ENCODE measurements at places on chromosomes 1 and 21.

GRCh38 chr1:96338622-96339021 is 383.0 kb upstream of the PTBP2 start:
- no peak for DNase-seq

DNA sequence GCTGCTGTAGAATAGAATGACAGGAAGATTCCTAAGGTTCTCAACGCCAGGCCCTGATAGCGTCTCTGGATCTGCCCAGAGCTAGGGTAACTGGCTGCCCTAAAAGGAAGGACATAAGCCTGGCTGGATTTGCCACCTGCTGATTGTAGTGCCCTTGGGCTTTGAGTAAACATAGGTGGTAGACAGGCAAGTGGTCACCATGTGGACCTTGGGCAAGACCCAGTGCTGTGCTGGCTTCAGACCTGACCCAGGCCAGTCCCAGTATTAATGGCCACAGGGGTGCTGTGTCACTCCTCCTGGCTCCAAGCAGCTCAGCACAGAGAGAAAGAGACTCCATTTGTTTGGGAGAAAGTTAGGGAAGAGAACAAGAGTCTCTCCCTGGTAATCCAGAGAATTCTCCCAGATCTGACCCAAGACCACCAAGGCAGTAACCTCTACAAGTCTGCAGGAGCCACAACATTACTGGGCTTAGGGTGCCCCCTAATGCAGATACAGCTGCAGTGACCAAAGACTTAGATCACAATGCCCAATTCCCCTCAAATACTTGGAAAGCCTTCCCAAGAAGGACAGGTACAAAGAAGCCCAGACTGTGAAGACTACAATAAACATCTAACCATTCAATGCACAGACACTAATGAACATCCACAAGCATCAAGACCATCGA is 44.5 kb downstream of the PHTF1 start:
- DNase-seq: no peak

- DNase-seq: no peak
Measured at GRCh38 chr21:26732432-26733221, 112.6 kb downstream of the ADAMTS1 start.

DNA sequence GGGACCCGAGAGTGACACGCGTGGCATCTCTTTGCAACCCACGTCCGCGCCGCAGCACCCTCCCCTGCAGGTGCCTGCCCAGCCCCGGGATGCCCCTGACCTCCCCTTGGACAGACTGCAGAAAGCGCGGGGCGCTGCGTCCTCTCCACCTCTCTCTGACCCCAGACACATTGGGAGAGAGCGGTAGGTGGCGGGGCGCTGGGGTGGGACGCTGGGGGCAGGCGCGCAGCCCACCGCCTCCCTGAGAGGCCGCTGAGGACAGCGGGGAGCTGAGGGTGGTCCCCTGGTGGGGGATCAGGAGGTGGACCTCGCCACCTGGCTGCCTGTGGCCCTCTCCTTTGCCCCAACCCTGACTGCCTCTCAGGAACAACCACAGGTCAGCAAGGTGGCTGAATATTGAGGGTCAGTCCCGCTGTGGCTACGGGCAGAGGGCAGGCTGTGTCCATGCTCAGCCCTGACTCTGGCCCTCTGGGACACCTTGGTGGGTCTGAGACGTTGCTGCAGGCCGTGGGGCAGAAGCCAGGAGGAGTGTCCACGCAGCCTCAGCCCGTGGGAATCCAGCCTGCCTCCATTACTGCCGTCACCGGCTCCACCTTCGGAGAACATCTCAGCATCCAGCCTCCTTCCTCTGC is 761 bp upstream of the UBE2J2 start:
- no peak for DNase-seq

- no peak for DNase-seq
Measured at GRCh38 chr1:237858992-237859391, 31.7 kb downstream of the ZP4 start.

GRCh38 chr1:8055973-8056372 is 29.9 kb upstream of the ERRFI1 start:
- DNase-seq: no peak

DNA sequence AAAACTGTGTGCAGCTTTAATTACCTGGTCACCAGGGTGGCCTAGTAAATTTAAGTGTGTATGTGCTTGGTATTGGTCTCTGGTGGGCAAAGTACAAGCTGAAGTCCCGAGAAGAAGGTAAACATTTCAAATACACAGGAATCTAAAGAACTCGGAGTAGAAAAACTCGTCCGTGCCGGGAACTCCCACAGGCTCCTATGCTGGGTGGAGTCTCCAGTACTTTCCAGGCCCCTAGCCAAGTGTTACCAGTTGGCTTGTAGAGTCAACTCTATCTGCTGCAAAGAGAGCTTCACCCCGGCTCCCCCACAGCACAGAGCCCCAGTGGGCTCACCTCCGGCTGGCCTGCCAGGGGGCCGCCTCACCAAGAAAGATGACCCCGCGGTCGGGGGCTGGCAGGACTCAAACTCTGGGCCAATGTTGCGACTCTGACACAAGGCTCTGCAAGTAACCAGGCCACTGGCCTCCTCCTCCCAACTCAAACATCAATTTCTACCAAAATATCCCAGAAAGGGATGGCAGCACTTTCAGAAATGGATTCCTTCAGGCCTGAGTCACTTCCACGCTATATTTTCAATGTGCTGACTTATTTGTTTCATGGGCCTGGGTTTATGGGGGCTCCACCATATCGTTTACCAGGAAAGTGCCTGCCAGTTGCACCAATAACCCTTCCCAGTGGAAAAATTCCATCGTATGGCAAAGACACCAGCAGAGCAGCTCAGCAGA is 73.9 kb downstream of the SLC66A1 start:
- no peak for DNase-seq

DNA sequence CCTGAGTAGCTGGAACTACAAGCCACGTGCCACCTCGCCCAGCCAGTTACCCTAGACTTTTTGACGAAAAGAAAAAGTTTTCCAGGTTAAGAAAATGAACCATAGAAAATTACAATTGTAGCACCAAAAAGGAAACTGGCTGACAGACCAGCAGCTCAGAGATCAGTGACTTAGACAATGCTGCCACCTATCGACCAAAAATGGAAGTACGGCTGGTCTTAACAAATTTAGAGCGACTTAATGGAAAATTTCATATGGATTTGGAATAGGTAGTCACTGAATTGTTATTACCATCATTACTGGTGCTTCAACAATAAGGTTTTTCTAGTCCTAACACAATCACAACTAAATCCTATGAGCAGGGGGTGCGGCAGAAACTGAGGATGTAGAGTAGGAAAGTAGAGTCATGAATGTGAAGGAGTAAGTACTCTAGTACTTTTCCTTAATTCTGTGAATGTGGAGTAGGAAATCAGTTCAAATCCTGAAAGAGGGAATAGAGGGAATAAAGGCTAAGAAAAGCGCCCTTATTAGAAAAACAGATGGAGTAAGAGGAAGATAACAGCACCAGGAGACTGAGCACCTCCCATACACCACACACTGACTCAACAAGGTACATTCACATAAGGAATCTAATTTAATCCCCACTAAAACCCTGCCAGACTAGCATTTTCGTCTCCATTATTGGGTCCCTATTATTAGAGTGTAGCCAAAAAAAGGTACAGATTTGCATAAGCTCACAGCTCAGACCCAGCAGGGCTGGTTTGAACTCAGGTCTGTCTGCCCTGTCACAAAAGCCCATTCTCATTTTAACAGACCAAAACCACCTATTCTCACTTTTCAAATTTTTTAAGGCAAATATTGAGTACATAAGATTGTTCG is 37.9 kb upstream of the MGST3 start:
- peak; percentile 74 for DNase-seq

Data from left forelimb (tissue), 1 donor.